ENCODE measurements at places on chromosomes 16 and 17. TPM values are rescaled to one million over a fixed set of nuclear protein-coding genes. Genes with fewer than 3 reads are reported as not detected.

- DNase-seq, result peak; percentile 28
Measured at GRCh38 chr16:88854306-88855111, 2.2 kb downstream of the GALNS start.

The TACO1 gene
- 29.2 TPM for total RNA-seq

DNA sequence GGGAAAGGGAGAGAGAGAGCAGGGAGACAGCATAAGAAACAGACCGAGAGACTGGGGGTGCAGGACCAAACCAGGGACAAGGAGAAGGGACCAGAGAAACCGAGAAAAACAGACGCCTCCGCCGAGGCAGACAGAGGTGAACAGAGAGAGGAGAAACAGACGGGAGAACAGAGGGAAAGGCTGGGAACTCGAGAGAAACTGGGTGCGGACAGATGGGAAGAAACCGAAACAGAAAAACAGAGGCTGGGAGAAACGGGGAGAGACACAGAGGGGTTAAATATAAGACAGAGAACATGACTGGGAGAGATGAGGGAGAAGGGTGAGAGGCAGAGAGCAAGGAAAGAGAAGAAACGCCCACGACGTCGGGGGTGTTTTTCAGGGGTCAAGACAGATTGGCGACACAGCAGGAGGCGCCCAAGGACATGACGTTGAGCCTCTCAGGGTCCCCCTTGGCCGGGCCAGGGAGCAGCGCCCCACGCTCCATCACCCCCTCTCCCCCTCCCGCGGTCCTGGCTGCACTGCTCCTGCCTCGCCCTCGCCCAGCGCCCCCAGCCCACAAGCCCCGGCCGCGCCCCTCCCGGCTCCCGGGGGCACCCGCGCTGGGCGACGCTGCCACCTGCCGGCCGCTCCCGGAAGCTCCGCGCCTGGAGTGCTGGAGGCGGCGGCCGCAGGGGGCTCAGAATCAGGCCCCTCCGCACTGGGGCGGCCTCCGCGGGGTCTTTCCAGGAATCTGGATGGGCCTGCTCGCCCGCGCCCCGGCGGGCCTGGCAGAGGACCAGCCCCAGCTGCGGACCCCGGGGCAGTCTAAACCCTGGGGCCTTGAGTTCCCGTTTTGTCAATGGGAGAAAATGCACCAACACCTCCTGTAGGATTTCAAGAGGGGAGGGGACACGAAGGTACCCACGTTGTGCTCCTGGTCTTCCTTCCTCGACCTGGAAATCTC is 1.3 kb upstream of the TMEM92 start:
- DNase-seq, result peak; percentile 74

DNA sequence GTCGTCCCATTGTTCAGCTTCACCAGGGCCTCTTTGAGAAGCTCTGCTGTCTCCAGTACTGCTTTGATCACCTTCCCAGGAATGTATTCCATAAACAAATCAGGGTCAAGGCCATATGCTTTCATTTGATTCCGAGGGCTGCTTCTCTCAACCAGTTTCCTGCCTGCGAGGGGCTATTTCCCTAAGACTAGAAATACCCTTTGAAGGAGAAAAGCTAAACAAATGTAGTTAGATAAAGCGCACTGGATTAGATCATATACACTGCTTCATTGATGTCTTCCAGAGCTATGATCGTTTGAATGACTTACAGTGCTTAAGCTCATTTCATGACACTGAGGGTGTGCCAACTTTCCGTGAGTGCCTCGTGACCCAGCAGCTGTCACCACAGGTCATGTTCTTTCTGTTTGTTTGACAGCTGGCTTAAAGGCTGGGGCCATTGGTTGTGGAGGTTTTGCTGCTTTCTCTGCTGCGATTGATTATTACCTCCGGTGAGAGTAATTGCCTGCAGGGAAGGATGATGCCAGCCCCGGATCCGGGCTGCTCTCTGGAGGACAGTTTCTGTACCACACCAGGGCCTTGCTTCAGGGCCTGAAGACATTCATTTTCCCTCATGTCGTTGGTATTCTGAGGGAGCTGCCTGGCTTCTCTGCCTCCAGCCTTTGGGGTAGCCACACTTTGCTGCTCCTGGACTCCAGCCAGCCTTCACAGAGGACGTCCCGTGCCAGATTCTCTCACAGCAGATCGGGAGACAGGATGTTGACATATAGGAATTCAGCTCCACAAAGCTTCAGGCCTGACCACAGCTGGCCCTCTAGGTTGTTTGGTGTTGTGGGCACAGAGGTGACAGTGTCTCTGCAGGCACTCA is 3.9 kb downstream of the TIMM22 start:
- DNase-seq, result no peak

The SCNN1B gene
- not detected for total RNA-seq

GRCh38 chr17:4786106-4786511 is at the start of gene VMO1:
VMO1 (minus strand) TSS chr17:4786364; CDS start chr17:4786352, 12 bp downstream.
- no peak for DNase-seq

DNA sequence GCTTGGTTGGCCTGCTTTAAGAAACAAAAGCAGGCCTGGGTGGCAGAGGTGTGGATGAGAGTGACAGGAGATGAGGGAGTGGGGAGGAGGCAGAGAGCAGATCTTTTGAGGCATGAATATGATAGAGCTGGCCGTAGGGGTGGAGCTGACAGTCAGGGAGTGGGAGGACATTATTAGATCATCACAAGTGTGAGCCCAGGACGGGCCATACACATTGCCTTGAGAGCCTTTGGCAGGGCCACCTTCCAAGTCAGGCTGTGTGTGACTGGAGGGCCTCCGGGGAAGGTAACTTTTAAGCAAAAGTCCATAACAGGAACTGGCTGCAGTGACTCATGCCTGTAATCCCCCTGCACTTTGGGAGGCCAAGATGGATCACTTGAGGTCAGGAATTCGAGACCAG is 26.3 kb downstream of the GINS3 start:
- no peak for DNase-seq

The CDC42EP4 gene
- total RNA-seq, result 0.91 TPM

- DNase-seq, result no peak
Measured at GRCh38 chr17:63740464-63741142, 996 bp downstream of the STRADA start.

- DNase-seq, result peak; percentile 56
Measured at GRCh38 chr17:57604771-57605674, 140.1 kb downstream of the CCDC182 start.

- no peak for DNase-seq
Measured at GRCh38 chr16:74627506-74628220, 20.7 kb upstream of the GLG1 start.

DNA sequence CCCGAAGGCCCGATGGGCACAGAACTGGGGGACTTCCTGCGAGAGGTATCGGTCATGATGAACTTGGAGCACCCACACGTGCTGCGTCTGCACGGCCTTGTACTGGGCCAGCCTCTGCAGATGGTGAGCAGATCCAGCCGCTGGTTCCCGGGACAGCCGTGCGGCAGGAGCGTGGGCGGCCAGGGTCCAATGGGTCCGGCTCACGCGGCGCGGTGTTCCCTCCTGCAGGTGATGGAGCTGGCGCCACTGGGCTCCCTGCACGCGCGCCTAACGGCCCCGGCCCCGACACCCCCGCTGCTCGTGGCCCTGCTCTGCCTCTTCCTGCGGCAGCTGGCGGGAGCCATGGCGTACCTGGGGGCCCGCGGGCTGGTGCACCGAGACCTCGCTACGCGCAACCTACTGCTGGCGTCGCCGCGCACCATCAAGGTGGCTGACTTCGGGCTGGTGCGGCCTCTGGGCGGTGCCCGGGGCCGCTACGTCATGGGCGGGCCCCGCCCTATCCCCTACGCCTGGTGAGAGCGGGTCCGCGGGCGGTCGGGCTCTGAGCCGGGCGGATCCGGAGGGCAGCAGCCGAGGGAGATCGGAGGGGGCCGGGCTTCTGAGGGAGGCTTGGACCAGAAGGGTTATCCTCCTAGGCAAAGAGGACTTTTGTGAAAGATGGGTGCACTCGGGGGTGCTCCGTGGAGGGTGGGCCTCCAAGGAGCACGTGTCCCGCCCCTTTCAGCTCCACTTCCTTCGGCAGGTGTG is 3.0 kb downstream of the TNK1 start:
- DNase-seq, result peak; percentile 87

DNA sequence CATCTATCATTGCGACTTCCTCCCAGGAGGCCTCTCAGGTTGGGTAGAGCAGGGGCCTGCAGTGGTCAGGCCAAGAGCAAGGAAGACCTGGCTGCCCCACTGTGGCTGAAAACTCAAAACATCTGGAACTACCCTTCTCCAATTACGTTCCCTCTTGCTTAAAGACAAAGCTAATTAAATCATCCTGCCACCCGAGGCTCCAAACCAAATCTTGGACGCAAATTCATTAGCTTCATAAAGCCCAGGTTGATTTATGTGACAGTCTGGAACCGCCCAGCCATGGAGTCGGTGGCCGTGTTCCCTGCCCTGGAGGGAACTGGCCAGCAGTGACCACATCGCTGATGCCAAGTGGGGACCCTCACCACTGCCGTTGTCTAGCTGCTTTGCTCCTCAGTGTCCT is 21.4 kb downstream of the GRIN2C start:
- DNase-seq, result no peak

GRCh38 chr16:53131363-53132071 is 76.7 kb downstream of the CHD9 start:
- peak; percentile 83 for DNase-seq

DNA sequence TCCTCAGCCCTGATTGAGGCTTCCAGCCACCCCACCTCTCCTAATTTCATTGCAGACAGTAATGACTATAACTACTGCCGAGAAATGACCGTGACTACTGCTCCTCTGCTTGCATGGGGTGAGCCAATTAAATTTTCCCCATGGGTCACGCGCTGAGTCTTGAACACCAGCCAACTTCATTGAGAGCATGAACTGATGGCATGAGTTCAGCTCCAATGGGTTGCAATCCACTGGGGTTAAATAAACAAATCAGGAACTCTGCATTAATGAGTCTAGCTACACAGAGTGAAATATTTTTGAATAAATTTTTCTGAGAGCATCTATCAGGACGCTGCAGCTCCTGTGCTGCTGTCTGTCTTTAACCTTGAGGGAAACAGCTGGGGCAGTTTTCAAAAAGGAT is 61.6 kb upstream of the CLEC3A start:
- DNase-seq, result no peak

- DNase-seq, result no peak
Measured at GRCh38 chr16:13083681-13084080, 182.3 kb downstream of the SHISA9 start.

DNA sequence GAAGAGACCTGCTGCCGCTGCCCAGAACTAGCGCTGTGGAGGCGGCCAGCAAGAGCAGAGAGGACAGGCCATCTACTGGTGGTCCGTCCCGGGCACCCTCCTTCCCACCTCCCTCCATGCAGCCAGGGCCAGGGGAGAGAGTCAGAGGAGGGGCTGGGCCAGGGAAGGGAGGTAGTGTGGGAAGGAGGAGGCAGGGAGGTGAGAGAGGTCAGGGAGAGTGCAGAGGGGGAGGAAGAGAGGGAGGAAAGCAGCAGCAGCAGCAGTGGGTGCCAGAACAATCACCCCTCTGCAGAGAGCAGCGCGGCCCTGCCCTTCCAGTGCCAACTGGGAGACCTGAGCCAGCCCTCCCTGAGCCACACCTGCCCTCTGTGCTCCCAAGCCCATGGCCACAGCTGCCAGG is 6.6 kb downstream of the C16orf95 start:
- no peak for DNase-seq

The HIC1 gene
- total RNA-seq, result 16.5 TPM

The EPX gene
- not detected for total RNA-seq

- no peak for DNase-seq
Measured at GRCh38 chr16:5575646-5576245, 478.2 kb upstream of the EEF2KMT start.

The CES1 gene
- not detected for total RNA-seq

DNA sequence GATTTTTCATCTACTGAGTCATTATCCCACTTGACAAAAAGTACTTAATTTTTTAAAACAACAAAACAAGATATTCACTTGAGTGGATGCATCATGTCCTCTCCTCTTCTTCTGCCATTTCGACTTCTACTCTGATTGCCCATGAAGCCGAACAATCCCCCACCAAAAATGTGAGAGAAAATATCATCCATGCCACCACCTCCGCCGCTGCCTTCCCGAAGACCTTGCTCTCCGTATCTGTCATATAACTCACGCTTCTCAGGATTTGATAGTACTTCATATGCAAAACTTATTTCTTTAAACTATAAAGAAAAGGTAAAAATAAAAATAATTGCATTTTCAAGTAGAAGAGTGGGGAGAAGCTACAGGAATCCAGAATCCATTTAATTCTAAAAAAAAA is 2.2 kb downstream of the DNAJA2 start:
- no peak for DNase-seq

The ORC6 gene
- 43.4 TPM for total RNA-seq

DNA sequence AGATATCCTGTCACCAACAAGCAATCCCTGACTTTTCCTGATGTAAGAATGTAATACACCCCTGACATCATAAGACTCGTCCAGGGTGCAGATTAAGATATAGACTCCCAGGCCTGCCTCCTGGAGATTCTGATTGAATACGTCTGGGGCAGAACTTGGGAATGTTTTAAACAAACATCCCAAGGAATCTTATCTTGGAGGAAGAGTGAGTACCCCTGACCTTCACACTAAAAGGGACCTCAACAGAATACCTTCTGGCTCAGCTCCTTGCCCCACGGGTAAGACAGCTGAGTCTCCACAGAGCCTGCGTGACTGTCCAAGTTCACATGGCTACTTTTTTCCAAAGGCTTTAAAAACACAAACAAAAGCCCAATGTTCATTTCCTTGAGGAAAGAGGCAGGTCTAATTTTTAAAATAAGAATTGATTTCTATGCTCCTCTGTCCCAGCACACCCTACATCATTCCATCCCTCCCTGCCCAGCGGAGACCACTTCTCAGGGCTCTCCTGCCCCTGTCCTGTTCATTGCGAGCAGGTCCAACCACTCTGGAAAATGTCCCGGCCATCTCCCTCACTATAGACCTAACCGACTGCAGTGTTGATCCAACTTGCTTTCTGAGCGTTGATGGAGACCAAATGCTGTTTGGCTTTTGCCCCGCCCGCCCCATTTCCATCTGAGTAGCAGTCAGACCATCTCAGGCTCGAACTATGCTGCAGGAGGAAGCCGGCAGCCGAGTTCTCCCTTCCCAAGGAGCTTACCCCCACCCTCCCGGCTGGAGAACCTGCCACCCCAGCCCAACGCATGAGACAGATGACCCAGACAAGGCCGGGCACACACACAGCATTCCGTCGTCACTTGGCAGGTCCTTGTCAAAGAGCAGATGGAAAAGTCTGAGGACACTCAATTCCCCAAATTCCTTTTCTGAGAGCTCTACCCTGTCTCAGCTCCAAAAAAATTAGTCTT is 44.1 kb upstream of the MYH10 start:
- no peak for DNase-seq

The SKAP1 gene
- 76.1 TPM for total RNA-seq

GRCh38 chr16:27508476-27508875 is 41.2 kb downstream of the GTF3C1 start:
- DNase-seq, result no peak

The KCNH6 gene
- total RNA-seq, result not detected
